AG10803 (cell line): ENCODE measurements at places on chromosomes 12 and 14.
A peak's percentile ranks its signal among the peaks of the same experiment; 100 is the strongest.

- DNase-seq = no peak
These were observed 22.2 kb downstream of the A2ML1 start for GRCh38 chr12:8844665-8845064.

- no peak for DNase-seq
These were observed 120.1 kb upstream of the CCND2 start for GRCh38 chr12:4153343-4153892.

DNA sequence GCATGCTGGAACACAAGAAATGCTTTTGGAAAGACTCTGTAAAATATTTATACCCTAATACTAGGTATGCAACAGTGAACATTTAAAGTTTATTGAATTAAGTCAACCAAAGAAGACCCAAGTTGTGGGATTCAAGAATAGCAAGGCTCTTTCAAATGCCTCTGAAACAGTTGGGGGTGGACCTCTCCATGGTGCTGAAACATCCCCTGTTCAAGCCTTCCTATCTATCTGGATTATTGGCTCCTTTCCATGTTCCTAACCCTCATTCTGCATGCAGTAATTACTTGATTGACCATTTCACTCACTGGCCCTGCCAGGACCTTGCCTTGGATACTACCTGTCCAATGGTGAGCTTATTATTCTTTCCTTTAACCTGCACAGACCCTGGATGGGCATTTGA, 349.7 kb downstream of the NRXN3 start:
- no peak for DNase-seq

GRCh38 chr12:91978143-91978542, 167.5 kb downstream of the BTG1 start:
- DNase-seq = peak; percentile 28

GRCh38 chr12:15253990-15254389, 32.8 kb upstream of the RERG start:
- no peak for DNase-seq

DNA sequence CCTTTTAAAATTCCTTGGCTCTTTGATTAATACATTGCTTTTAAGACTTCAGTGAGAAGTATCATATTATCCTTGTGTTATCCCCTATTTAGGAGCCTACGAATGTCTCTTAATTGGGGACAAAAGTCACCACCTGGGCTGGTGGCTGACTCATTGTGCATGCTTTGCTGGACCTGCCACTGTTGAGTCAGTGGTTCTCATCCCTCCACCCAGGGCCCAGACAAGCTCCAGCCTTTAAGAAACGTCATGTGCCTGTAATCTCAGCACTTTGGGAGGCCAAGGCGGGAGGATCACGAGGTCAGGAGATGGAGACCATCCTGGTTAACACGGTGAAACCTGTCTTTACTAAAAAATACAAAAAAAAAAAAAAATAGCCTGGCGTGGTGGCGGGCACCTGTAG, 57.9 kb downstream of the OTX2 start:
- DNase-seq = no peak

DNA sequence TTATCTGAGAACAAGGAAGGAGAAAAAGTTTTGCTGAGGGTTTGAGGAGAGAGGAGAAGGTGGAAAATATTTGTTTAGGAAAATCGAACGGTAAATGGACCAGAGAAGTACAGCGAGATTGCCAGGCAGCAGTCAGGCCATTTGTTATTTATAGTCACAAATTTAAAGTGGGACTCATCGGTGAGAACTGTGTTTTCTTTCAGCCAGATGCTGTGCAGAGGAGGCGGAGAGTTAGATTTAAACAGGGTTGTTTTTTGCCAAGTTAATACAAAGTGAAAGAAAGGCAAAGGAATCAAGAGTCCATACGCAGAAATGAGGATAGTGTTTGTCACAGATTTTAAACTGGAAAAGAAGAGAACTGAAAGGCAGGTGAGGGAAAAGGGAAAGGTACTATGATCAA, 200.6 kb upstream of the CNOT2 start:
- DNase-seq = no peak

DNA sequence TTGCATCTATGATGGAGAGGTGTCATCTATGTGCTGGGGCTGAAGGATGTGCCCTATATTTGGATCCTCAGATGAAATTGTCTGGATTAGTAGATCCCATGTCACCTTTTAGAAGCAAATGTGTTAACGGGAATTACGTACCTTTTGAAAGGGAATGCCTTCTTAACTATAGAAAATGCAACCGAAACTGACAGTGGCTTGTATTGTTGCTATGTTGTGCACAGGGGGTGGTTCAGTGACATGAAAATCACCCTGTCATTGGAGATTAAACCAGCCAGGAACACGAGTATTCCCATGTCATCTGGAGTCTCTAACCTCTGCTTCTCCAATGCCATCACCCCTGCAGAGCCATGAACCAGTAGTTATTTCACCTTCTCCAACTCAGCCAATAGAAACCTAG, 110.2 kb downstream of the METTL25 start:
- no peak for DNase-seq

- peak; percentile 95 for DNase-seq
These were observed 110.9 kb upstream of the DNM1L start for GRCh38 chr12:32568228-32568627.

DNA sequence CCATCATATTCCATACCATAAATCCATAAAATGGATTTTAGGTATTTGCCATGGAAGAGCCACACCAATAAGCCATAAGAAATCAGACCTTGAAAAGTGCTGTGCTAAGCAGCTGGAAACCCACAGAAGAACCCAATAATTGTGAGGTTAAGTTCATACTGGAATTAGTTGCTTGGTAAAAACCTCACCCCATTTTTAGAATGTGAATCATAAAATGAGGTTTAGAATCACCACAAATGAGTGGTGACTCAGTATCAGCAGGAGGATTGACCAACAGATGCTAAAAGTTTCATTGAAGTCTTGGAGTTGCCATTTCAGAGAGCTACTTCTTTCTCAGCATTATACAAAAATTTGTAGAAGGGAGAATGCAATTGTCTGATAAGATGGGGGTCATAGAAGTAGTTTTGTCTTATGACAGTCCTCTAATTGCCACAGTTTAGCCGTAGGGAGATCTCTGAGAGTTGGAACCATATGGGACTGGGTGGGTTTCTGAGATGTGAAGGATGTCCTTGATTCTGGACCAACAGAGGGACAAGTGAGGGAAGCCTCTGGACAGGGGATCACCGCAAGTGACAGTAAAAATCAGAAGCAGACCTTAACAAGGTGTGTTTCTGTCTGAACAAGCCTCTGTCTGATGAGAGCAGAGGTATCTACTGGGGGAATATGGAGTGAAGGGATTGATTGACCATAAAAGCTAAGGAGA, 1.4 kb upstream of the STON2 start:
- DNase-seq = peak; percentile 96

DNA sequence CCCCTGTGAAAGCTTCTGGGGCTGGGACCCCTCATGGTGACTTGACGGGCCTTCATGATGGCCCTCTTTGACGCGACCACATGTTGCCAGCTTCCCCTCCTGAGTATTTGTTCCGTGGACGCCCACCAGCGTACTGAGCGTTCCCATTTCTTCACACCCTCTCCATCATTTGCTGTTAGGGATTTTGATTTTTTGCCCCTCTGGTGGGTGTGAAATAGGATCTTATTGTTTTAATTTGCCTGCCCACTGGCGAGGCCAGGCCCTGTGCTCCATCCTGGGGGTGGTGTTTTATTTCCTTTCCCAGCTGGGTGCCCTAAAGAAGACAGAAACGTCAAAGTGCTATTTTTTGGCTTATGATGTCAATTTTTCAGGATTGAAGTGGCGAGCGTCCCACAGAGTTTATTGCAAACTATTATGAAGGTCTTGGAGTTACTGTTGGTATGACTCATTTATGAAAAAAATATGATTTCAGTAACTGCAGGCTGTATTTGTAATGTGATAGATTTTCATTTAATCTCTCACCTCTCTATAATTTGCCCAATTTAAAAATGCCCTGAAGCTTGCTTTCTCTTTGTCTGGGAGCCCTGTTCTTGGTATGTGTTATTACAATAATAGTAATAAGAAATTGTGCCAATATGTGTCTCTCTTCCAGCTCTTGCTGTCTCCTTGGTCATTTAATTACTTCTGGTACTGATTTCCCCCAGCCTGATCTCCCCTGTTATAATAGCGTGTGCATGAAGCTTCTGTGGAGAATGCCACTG, 99.6 kb downstream of the SLC25A47 start:
- peak; percentile 46 for DNase-seq

DNA sequence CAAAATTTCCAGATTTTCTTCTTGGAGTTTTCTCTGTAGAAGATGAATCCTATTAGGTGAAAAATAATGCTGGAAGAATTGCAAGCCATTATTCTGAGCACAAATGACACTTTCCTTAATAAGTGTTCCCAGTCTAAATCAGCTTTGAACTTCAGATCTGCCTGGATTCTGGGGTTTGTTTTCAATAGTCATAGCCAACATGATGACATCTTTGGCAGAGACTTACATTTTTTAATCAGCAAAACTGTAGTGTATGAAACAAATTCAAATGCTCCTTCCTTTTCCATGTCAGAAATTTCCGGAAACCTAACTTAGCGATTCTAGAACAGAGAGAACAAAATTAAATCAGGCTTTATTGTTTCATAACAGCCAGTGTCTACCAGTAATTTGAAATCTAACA, 88.5 kb downstream of the TSPAN8 start:
- no peak for DNase-seq

GRCh38 chr12:13023811-13024530, 20.2 kb upstream of the FAM234B start:
- DNase-seq = peak; percentile 72

- no peak for DNase-seq
These were observed 1.6 kb downstream of the HRK start for GRCh38 chr12:116879509-116880212.

GRCh38 chr12:52399756-52400155, 6.4 kb downstream of the KRT82 start:
- DNase-seq = no peak

DNA sequence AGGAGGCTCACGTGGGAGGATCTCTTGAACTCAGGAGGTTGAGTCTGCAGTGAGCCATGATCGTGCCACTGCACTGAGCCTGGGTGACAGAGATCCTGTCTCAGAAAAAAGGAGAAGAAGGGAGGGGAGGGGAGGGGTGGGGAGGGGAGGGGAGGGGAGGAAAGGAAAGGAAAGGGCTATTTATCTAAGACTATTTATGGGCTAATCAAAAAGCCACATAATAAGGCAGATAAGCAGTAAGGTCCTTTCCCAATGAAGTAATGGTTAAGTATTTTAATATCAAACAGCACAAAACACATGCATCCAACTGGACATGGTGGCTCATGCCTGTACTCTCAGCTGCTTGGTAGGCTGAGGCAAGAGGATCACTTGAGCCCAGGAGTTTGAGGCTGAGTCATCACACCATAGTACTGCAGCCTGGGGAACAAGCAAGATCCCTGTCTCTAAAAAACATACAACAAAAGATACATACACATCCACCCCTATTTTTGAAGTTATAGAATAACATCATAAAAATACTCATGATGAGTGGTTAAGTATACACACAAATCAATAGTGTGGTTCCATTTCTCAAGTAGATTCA, 9.7 kb downstream of the PAWR start:
- DNase-seq = peak; percentile 60

DNA sequence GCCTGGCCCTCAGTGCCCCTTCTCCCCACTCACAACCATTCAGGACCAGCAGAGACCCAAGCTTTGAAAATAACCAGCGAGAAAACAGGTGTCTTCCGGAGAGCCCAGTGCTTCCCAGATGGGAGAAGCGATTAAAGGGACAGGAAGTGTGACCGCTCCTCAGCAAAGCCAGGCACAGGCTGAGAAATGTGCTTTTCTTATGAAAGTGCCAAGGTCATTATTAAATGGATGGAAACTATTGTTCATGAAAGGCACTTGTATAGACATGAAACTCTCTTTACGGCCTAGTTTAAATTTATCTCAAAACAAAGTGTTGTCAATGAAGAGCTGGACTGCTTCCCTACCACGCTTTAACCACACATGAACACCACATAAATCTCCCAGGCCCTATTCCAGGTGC, 210.4 kb downstream of the SPTSSA start:
- DNase-seq = no peak

- no peak for DNase-seq
These were observed 606 bp downstream of the PRIMA1 start for GRCh38 chr14:93787465-93788292.

DNA sequence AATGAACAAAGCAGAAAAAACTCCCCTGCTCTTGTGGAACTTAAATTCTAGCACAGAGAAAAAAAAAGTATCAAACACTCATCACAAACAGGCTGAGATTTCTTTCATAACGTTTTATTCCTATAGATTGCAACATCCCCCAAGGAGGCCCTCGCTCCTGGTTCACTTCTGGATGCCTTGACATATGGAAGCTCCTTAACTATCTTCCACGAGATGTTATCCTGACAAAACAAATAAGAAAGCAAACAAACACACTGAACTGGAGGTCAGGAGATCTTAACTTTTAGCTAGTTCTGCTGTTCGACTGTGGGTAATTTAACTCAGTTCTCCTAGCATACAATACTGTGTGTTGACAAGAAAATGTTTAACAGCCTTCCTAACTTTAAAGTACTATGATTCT, 104.8 kb downstream of the ETV6 start:
- DNase-seq = no peak

DNA sequence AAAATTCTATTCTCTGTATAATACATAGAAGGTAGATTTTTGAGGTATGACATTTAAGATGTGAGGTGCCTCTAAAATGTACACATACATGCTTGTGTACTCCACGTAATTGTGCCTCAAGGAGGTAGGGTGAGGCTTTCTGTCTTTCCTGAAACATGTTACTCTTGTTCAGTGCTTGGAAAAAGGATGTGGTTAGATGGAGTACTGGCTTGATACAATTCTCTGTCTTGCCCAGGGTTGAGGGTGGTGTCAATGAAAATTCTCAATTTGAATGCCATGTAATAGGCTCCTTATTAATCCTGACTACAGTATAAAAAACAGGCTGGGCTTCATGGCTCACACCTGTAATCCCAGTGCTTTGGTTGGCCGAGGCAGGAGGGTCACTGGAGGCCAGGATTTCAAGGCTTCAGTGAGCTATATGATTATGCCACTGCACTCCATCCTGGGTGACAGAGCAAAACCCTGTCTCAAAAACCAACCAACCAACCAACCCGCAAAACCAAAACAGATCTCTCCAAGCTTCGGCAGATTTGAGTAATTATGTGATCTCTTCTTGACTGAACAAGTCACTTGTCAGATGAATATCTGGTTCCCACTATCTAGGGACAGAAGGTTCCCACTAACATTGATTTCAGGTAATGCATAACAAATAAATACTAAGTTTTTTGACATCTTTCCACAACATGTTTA, 41.6 kb downstream of the RCOR1 start:
- no peak for DNase-seq

DNA sequence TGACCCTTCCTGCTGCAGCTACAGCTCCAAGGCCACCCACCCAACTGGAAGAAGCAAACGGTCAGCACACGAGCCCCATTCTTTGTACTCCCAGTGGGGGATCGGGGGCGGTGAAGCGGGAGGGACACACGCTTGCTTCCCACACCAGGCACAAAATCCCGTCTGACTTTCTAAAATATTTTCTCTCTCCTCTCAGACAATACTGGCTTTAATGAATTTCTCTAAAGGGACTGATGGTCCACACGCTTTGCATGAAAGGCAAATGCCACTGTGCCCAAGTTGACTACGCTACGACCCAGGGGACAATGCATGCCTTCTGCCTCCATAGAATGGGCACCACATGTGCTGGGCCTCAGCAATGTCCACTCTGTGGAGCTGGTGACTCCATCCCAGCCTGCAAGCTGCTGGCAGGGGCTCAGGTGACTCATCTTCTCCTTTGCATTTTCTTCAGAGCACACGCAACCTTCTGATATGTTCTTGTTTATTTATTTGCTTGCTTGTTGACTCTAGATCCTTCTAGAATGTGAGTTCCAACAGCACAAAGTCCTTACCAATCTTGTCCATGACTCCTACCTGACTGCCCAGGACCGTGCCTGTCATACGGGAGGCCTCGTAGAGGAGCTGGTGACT, 15.6 kb downstream of the SYNE3 start:
- DNase-seq = peak; percentile 85

GRCh38 chr12:10664499-10664898, 9.4 kb downstream of the STYK1 start:
- no peak for DNase-seq
